Stimulated activated CD8-positive, alpha-beta memory T cell treated with anti-CD3 and anti-CD28 coated beads, Interleukin-4, amount 100 ng/mL, for 48 hours (primary cell): ENCODE measurements at places on chromosomes 7 and 10.

GRCh38 chr10:78129211-78129610, 95.5 kb downstream of the RPS24 start:
- no peak for DNase-seq

GRCh38 chr7:38368191-38368605, 94.8 kb upstream of the TARP start:
- DNase-seq = peak; percentile 85

- no peak for DNase-seq
These were observed 172.5 kb downstream of the SORCS1 start for GRCh38 chr10:106992055-106992454.

DNA sequence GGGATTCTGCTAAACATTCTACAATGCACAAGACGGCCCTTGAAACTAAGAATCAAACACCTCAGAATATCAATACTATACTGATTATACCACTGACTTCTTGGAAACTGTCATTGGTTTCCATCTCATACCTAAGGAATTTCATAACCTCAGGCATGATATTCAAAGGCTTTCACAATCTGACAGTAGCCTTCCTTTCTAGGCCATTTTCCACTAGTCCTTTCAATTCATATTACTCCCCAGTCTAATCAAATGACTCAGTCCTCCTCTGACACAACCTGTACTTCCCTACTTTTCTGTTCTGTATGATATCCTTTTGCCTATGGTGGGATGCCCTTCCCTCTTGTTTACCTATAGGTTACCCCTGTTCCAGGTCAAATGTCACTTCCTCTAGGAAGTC, 48.3 kb downstream of the CSTF2T start:
- no peak for DNase-seq

DNA sequence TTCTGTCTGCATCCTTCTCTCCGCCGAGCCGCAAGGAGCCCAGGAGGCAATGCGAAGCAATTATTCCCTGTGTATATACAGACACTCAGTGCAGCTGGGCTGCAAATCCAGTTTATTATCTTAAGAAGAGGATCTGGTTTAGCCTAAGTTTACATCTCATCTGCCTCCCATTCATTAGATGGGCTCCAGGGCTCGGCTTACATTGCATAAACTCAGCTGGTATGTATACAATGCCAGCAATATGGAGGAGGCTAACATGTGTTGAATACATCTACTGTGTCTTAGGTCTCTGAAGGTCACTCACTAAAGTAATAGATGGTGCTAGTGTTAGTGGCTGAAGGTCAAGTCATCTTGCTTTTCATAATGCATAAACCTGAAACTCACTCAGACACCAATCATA, 996.8 kb downstream of the KCNMA1 start:
- DNase-seq = no peak
